ENCODE measurements at places on chromosomes 2 and 18.

- no peak for DNase-seq
Observed at GRCh38 chr18:9861157-9861556, 24.6 kb upstream of the TXNDC2 start.

DNA sequence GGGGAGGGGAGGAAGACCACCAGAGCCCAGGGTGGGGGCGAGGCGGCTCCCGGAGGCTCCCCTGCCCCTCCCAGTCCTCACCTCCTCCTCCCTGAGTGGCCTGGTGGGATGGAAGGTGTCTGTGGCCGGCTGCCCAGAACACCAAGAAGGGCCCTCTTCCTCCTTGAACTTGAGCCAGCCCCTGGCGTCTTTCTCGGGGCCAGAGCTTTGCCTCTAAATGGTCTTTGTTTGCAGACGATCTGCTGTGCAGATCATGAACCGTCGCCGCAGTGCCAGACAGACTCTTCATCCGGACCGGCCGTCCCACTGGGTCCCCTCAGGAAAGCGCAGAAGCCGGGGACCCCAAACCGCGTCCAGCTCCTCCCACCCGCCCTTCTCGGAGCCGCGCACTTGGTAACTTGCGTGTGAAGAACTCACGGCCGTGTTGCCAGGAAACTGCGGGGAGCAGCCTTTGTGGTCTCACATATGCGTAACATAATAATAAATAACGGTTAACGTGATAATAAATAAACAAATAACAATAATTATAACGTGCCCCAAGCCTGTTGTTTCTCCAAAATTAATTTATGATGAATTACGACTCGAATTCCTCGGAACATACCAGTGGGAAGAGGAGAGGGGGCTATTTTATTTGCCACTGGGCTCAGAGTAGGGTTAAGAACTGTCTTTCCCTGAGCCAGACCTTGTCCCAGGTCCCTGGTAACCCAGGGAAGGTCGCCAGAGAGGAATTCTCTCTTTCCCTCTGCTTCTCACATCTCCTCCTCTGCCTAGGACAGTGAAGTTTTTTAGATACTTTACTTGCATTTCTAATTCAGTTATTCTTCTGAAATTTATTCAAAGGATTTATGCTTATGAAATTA is 41.0 kb downstream of the PTGR3 start:
- DNase-seq: no peak

DNA sequence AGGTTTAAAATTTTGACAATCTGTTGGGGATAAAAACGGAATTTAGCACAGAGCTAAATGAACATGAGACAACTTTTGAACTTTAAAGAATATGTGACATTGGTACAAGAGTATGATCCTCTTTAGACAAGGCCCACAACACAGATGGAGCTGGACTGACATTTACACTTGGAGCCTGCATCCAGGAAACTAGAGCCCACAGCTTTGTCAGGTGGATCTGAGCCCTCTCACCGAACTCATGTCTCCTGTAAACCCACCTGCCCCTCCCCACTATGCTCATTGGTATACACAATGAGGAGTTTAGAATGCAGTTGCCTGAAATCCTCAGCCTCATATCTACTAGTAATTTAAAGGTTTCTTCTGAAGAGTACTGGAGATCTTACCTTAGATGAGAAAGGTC is 22.1 kb upstream of the ACAA2 start:
- DNase-seq: no peak

DNA sequence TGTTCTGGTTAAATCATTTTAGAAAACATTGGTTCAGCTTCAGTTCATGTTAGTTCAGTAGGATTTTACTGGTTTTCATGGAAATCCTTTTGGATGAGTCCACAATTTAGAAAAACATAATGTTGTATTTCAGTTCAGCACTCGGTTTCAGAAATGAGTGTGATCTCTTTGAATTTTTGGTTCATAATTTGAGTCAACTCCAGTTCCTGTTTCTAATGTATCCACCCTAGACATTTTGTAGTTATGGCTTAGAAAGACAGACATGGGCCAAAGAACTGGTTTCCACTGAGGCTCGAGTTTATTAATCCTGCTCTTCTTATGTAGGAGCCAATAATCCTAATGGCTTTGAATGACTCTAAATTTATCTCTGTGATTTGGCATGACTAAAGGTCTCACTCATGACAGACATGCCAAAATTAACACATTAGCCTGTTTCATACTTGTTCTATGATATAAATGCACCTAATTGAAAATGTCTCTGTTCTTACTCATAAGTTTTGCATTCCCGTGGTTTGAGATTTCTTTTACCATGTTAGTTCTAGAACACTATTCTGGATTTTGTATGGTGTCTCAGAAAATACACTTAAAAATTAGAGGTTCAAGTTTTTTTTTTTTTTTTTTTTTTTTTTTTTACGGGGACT is 82.3 kb upstream of the SPRED2 start:
- DNase-seq: no peak

DNA sequence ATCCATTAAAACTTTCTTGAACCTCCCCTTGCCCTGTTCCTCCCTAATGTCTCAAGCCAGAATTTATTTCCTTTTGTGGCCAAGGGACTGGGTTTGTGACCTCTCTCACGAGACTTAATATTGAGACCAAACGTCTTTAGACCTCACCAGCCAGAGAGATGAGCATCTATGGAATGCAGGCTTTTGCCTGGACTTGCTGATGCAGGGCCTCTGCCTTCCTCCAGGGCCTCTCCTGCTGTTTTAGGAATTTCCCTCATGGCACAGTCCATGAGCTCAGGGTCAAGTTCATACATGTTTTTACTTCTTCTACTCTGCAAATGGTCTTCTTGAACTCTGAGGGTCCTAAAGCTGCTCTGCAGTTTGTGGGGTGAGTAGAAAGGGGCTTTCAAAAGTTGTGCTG is 22.3 kb downstream of the IL1B start:
- DNase-seq: no peak

DNA sequence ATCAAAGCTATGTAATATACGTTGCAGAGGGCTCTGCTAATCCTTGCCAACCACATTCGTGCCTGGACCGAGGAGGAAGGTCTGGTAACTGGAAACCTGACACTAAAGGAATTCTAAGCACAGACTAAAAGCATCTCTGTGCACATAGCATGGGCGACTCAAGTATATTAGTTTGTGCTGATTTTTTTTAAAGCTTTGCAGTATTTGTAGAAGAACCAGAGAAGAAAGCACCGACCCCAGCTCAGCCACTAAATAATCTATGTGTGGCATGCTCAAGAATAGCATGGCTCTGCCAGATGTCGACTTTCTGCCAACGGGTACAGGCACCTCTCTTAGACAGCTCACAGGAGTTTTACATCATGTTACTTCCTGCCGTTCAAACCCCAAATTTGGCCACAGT is 73.2 kb upstream of the NRP2 start:
- DNase-seq: no peak

DNA sequence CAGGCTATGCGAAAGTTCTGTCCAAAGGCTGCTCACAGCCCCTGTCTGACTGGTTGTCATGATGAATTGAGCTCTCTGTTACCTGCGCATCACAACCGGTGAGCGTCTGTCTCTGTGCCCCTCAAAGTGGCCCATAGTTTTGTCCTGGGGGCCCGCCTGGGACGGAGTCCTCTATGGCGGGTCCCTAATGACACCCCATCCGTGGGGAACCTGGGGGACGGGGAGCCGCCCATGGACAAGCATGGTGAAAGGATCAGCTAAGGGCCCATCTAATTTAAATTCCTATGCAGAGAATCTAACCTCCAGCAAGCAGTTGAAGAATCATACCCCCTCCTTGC is 473 bp downstream of the ELMOD3 start:
- DNase-seq: no peak

- DNase-seq: no peak
Observed at GRCh38 chr2:172539767-172540166, 16.1 kb upstream of the PDK1 start.

- DNase-seq: no peak
Observed at GRCh38 chr2:78980871-78981270, 44.6 kb upstream of the REG3G start.

GRCh38 chr2:205175831-205176230 is 506.5 kb upstream of the NRP2 start:
- DNase-seq: no peak

DNA sequence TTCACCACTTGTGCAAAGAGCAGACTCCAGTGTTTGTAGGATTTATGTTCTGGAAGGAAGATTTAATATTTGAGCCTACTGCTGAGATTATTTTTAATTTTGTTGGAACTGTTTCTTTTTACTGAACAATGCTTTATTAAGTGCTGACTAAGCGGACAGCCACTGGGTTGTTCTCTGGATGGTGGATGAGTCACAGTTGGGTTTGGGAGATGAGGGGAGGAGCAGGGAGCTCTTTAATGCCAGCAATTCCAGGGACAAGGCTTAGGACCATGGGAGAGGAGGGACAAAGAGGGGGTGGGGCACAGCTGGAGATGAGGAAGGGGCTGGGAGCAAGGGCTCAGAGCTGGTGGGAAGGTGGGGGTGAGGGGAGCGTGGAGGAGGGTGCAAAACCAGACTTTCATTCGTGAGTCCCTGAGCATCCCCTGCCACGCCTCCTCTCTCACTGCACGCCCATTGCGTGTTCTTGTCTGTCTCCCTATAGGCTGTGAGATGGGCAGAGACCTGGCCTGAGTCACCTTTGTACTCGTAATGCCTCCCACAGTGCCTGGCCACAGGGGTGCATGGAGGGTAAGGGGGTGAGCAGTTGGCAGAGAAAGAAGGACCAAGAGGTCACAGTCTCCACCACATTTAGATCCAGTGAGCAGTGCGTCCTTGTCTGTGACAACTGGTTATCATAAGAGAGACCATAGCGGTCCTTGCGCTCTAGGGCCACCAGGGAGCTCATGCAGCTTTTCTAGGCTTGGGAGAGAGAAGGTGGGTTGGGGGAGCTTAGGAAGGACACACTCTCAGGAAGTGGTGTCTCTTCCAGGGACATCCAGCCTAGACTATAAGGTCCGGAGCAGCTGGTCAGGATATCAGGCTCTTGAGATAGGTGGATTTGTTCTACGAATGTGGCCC is 18.4 kb downstream of the SLC4A3 start:
- no peak for DNase-seq

DNA sequence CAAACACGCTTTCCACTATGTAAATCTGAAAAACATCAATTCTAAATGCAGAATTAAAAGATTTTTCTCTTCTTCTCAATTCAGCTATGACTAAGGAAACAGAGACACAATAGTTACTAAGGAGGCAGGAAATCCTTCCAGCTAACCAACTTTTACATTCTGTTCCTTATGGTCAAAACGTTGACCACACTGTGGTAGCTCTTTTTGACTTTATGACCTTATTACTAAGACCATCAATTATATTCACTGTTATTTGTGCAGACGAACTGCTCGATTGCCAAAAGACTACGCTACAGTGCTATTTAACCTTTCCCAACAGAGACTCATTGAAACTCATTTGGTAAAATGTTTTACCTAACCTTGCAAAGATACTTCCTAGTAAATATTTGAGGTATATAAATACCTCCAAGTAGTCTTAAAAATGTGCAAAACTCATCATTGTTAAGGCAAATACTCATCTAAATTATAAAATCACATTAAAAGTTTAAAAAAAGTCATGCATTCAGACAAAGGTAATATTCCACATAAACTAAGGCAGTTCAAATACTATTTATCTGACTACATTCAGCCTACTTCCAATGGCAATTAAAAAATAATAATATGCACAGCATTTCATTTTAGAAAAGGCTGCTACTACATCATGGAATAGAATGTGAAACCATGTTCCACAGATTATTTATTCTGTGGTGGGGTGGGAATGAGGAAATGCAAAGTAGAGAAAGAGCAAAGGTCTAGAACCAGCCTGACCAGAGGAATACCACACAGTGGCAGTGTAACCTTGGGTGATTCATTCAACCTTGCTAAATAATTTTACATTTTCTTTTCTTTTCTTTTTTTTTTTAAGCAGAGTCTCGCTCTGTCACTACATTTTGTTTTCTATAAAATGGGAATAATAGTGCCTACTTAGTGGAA is 139.9 kb downstream of the THADA start:
- DNase-seq: peak; percentile 15

- DNase-seq: no peak
Observed at GRCh38 chr2:27091746-27092695, 5.4 kb downstream of the KHK start.

GRCh38 chr2:152067823-152068222 is 31.0 kb downstream of the CACNB4 start:
- no peak for DNase-seq

DNA sequence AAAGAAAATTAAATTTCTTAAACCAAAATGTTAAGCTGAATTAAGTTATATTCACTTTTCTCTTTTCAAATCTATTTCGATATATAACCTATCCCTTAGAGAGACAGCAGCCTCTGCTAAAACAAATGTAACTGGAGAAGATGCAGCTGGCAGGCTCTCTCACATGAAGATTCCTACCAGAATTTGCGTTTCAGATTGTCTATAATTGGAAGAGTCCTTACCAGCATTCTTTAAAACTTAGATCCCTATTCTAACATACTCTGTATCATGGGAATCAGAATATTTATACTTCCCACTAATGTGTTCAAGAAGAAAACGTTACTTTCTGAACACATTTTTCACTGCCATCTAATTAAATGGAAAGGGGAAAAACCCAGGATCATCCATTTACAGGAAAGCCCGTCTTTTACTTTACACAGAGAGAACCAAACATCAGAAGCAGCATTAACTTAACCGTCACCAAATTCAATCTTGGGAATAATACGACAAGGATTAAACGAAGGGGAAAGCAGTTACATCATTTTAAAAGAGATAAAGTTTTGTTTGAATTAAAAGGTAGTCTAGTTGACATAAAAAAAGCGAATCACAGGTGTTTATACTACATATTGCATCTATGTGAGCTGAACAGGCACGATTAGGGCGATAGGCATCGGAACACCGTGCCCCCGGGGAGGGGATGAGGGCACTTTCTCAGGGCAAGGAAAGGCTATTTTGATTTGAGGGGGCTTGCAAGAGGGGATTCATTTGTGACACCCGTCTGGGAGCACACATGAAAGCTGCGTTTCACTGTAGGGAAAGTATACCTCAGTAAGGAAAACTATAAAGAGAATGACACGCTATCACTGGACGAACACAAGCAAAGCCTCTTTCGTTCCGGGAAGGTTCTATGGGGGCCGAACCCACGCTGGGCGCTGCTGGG is 1.3 kb downstream of the PTPN2 start:
- no peak for DNase-seq

GRCh38 chr2:241509155-241509784 is 886 bp upstream of the STK25 start:
- DNase-seq: no peak

DNA sequence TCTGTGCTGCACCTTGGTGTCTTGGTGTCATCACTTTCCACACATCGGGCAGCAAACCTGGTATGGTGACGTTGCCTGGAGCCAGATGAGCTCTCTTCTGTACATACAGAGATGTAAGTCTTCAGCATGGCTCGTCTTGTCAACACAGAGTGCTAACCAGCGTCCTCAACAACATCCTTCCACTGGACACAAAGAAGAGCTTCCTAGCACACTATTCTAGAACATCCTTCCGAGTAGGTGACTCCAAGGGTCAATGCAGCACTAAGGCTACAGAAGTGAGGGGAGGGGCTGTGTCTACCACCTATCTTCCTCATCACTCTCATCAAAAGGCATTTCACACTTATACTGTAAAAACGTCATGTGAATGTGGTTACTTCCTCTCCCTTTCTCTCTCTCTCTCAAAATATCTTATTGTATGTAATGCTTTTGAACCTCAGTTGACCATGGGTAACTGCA is 108.1 kb upstream of the SLC1A4 start:
- DNase-seq: no peak

GRCh38 chr2:28904295-28904694 is 9.8 kb downstream of the WDR43 start:
- no peak for DNase-seq

Measured in DMS153 (cell line).